ENCODE measurements at places on chromosomes 2 and 18.

DNA sequence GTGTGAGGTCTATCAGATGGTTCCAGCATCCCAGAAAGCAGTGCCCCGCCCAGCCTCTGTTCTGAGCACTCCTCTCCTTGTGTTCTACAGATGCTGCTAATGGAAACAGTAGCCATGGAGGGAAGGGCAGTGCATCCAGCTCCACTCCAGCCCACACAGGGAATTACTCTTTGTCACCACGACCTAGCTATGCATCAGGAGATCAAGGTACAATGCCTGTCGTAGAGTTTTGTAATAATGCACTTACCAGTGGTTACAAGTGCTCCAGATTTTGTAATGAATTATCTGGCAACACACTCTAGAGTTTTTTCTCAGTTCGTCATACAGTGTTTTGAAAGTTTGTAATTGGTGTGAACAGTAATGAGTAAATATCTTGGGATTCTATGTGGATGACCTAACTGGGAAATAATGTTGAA lies 161.1 kb downstream of the ESCO1 start:
- no peak for DNase-seq

DNA sequence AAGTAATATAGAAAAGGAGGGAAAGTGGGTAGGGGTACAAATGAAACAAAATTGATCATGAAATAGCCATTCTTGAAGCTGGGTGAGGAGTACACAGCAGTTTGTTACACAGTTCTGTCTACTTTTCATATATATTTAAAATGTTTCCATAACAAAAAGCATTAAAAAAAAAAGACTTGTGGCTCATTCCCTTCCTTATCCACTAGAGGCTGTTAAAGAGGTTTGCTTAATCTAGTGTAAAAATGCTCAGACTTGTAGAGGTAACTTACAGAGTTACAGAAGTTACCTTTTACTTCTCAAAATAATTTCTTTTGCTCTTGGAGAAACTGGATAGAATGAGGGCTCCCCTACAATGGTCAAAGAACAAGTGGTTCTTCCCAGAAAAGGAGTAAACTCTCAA lies 8.1 kb upstream of the WIPF1 start:
- no peak for DNase-seq

GRCh38 chr2:128544321-128545037 lies 225.8 kb upstream of the HS6ST1 start:
- DNase-seq, result no peak

GRCh38 chr2:237486819-237487448 lies at the start of gene MLPH:
MLPH (plus strand) TSS chr2:237487251; CDS start chr2:237493427, 6,176 bp downstream.
- DNase-seq, result no peak

Measured in GM12892 (cell line).